AG08395 (cell line): ENCODE measurements at places on chromosomes 5 and 9.

DNA sequence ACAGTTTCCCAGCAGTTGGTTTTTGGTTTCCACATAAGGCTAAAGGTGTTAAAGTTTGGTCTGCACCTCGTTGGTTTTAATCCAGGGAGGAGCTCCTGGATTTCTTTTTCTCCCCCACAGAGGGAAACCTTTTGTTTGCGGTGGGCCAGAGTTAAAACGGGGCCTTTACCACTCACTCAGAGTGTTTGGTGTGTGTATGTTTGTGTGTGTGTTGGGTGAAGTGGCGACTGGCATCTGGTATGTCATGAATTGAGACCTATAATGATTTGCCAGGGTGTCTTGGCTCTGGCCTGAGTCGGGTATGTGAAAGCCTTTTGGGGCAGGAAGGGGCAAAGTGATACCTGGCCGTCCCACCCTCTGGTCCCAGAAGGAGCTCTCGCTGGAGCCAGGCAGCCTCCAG is 30.9 kb downstream of the FAXDC2 start:
- DNase-seq, result no peak

DNA sequence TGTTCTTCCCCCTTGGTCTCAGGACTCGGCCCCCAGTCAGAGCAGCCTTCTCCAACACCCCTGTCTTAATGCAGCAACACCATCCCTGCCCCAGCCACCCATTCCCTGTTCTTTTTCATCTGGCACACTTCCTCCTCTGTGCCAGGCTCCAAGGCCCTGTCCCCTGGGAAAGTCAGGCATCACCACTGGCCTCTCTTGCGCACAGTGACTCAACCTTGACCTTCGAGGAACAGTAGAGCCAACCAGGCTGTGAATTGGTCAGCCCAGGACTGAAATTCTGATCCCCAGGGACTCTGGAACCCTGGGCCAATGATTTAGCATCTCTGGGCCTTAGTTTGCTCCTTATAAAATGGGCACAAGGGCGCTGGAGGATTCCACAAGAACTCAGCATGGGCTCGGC is 10.5 kb upstream of the RALGDS start:
- DNase-seq, result no peak

- no peak for DNase-seq
These were observed 419.5 kb upstream of the CTNND2 start for GRCh38 chr5:12323637-12324229.

DNA sequence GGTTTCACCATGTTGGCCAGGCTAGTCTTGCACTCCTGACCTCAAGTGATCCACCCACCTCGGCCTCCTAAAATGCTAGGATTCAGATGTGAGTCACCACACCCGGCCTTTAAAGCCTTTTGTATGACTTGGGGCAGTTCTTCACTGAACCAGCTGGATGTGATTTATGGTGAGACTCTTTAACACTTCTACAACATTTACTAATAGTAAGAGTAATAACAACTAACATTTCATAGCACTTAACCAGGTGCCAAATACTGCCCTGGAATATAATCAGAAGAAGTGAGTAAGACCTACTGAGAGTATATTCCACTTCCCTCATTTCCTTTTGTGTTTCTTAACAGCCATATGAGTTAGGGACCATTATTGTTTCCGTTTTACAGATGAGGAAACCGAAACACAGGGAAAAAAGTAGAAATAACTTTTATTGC is 10.0 kb downstream of the ZSWIM6 start:
- DNase-seq, result peak; percentile 14

GRCh38 chr9:13735181-13735580 is 455.7 kb upstream of the MPDZ start:
- no peak for DNase-seq

DNA sequence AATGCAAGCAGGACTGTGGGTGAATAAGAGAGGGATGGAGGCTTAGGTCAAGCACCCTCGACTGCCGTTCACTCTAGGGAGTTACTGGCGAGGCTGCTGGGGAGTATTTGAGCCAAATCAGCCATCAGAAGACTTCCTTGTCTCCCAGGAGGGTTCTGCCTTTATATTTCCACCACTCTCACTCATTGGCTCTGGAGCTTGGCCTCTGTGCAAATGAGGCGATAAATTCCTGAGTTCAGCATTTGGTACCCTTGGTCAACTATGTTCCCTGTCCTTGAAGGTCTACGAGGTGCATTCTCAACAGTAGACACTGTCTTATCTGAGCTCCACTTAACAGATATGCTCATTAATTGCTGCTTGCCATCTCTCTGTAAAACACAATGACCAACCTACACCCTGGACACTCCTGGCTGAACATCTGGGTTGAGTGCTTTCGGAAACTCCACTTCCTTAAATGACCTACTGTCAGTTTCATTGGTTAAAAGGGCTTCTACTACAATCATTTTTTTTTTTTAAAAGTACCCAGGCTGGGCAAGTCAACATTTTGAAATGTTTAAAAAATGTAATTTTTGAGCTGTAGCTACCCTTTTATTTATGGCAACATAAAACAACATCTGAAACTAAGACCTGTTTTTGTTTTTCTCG is 153.2 kb downstream of the NTRK2 start:
- no peak for DNase-seq

- peak; percentile 84 for DNase-seq
These were observed at the start of gene SPARC for GRCh38 chr5:151686674-151687407. Gene SPARC (minus strand): TSS chr5:151686915. CDS start chr5:151676188, 10,727 bp downstream.

- no peak for DNase-seq
These were observed 122.3 kb downstream of the MAST4 start for GRCh38 chr5:66718374-66719002.

DNA sequence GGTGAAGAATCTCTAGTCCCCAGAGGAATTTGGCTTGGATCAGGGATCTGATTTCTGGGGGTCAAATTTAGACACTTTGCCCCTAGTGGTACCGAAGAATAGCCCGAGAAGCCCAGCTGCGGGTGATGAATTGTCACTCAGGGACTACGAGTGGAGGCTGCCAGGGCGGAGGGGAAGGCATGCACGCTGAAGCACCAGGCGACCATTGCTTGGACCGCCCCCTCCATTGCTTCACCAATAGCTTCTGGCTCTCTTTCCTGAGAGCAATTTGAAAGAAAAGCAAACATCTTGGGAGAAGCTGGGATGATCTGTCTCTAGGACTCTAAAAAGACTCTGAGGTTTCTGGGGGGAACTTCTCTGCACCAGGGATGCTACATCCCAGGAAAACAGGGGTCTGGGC is 137.6 kb downstream of the CRB2 start:
- no peak for DNase-seq
